ENCODE measurements at places on chromosomes 6 and 20.

DNA sequence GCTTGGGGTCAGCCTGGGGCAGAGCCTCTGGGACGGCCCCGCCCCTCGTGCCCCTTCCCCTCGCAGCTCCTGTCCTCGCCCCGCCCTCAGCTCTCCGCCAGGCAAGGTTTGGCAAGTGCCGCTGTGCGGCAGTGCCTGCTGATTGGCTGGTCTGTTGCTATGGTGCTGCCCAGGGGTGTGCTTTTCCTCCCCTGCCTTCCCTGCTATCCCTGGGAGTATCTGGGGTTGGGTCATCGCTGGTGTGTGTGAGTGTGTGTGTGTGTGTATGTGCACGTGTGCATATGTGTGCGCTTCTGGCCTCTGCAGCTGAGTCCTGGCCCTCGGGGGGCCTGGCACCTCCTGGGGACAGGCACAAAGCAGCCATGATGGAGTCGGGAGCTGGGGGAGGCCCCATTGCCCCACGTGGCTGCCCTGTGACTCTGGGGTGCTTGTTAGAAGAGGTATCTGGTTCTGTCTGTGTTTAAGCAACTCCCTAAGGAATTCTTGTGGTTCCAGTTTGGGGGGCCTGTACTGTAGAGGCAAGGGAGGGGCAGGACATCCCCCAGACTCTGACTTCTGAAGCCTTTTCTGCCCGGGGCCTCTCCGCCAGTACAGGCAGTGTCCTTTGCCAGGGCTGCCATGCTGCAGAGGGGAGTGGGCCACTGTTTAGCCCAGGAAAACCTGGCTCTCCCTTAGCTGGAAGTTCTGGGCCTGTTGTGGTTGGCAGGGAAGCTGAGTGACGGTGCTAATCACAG lies 6.9 kb downstream of the RTEL1 start:
- DNase-seq = no peak

- DNase-seq = no peak
Measured at GRCh38 chr6:24990236-24990845, 54.6 kb upstream of the RIPOR2 start.

DNA sequence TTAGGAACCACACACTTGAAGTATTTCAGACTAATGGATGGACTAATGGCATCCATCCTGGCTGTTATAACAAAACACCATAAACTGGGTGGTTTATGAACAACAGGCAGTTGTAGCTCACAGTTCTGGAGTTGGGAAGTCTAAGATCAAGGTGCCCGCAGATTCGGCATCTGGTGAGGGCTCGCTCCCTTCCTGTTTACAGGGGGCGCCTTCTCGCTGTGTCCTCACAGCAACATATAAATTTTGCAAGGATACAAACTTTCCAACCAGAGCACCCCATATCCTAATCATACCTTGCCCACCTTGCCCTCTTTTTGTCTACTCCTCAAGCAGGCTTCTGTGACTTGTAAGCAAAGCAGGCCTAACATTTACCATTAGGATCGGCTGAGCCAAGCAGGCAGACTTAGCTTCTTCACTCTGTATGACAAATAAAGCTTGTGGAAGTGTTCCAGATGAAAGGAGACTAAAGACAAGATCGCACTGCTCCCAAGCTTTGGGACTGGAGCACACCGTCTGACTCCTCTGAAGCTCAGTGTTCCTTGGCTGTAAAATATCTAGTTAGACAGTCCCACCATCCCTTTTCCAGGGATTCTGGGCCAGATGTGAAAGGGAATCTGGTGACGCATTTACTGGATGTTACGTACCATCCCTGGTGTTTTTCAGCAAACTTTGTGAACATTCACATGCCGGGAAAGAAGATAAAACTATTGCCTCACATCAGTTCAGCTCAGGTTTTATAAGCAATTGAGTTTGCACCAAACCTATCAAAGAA lies 34.9 kb downstream of the GFOD1 start:
- no peak for DNase-seq

DNA sequence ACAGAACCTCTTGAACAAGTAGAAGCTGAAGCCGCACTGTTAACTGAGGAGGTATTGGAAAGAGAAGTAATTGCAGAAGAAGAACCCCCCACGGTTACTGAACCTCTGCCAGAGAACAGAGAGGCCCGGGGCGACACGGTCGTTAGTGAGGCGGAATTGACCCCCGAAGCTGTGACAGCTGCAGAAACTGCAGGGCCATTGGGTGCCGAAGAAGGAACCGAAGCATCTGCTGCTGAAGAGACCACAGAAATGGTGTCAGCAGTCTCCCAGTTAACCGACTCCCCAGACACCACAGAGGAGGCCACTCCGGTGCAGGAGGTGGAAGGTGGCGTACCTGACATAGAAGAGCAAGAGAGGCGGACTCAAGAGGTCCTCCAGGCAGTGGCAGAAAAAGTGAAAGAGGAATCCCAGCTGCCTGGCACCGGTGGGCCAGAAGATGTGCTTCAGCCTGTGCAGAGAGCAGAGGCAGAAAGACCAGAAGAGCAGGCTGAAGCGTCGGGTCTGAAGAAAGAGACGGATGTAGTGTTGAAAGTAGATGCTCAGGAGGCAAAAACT lies 40.1 kb downstream of the ZBTB2 start:
- no peak for DNase-seq

DNA sequence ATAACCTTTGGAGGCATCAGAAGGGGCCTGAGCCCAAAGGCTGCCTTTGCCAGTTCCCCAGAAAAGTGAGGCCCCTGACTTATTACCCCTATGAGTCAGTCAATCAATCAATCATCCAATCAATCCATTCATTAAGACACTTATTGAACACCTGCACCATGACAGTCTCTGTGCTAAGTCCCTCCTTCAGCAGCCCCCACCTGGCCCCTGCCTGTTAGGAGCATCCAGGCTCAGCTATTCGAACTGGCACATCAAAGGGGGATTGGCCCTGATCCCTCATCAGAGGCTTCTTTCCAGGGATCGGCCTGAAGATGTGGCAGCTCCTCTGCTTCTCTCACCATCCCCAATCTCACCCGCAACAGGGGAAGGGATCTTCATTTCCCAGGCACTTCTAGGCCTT lies 27.7 kb upstream of the VEGFA start:
- no peak for DNase-seq

- no peak for DNase-seq
Measured at GRCh38 chr6:166567813-166568212, 18.7 kb downstream of the RAMACL start.

- DNase-seq = no peak
Measured at GRCh38 chr6:33816911-33817310, 13.1 kb upstream of the MLN start.

DNA sequence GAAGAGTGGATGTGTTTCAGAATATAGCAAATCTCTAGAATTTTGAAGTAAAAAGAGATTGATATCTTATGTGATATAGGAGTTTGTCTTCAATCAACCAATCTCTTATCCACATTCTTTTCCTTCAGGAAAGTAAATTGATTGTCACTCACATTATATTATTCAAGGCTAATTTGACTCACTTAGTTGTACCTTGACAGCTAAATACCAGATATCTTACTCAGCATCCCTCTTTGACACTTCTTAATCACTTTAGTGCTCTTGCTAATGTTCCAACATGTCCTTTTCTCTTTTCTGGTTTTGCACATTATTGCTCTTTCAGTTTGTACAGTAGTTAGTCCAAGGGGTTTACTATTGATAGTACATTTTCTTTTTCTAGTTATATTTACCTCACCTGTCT lies 286.9 kb upstream of the PTCHD4 start:
- DNase-seq = no peak

DNA sequence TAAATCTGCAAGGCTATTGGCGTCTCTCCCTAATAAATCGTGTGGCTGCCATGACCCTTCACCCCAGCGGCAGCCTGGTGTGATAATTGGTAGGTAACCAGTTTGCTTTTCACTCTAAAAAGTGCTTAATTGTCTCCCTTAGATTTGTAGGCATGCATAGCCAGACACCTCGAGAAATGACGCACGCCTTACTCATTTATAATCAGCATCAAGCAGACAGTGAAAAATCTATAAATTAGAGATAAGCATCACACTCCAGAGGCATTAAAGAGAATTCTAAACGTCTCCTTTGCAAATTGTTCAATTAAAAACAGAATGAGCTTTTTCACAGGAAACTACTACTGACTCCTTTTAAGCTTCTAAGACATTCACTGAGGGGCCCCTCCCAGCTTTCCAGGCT lies 110.2 kb upstream of the RPS6KA2 start:
- no peak for DNase-seq

DNA sequence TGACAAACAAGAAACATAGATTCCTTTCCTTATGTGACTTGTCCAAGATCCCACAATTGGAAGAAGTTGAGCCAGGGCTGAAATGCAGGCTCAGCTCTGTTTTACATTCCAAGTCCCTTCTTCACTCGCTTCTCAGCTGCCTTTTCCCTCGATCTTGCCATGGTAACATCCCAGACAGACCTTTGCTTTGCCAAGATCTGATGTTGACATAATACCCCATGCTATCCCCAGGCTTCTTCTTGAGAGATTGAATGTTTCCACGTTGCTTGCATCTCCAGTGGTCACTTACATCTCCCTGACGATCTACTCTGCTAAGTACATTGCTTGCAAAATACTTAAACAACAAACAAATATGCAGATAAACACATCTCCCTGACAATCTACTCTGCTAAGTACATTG lies 63.5 kb downstream of the TBXT start:
- no peak for DNase-seq

DNA sequence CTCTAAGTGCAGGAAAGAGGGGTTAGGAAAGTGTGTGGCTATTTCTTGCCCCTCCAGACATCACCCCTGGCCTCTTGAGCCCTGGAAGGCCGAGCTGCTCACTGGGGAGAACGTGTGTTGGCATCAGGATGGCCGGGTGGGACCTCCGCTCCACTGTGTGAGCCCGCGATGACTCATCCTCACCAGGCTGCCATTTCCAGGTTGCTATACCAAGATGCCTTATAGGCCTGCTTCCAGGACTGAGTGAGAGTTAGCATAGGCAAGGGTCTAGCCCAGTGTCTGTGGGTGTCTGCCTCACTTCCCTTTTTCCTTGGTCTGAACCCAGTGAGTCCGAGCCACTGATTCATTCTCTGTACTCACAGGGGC lies 105.0 kb downstream of the MRPL14 start:
- no peak for DNase-seq

- no peak for DNase-seq
Measured at GRCh38 chr20:23143098-23143497, 57.0 kb upstream of the CD93 start.

DNA sequence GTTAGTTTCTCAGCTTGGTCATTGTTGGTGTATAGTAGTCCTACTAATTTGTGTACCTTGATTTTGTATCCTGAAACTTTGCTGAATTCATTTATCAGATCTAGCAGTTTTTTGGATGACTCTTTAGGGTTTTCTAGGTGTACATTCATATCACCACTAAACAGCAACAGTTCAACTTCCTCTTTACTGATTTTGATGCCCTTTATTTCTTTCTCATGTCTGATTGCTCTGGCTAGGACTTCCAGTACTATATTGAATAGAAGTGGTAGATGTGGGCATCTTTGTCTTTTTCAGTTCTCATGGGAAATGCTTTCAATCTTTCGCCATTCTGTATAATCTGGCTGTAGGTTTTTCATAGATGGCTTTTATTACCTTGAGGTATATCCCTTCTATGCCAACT lies 61.3 kb upstream of the HEY2 start:
- DNase-seq = no peak

GRCh38 chr6:128483472-128484135 lies 36.8 kb downstream of the PTPRK start:
- DNase-seq = no peak

GRCh38 chr6:165597821-165598220 lies 65.2 kb downstream of the PDE10A start:
- no peak for DNase-seq

GRCh38 chr20:3010985-3011723 lies 32.3 kb upstream of the GNRH2 start:
- DNase-seq = no peak

- no peak for DNase-seq
Measured at GRCh38 chr6:37317312-37318038, 36.3 kb upstream of the RNF8 start.

GRCh38 chr20:21796059-21796458 lies 90.6 kb downstream of the PAX1 start:
- DNase-seq = no peak

DNA sequence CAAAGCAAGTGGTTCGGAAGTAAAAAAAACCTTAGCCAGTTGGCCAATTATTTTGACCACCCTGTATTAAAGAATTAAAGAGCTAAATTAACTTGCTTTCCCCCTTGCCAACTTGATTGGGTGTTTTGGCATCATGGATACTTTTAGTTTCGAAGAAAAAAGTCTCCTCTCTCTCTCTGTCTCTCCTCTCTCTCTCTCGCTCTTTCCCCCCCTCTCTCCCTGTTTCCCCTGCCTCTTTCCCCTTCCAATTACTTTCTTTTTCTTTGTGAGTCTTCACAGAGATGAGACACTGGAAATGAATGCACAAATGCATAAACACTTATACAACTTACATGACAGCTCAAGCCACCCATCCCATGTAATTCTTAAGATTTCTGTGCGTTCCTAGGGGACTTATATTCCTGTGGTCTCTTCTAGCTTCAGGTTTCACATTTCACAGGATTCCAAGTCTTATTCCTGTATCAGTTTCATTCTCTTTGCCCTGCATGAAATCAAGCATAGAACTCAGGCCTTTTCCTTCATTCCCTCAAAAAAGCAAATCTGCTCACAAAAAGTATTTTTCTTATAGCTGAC lies 32.9 kb upstream of the EYA4 start:
- no peak for DNase-seq

GRCh38 chr6:162443101-162443500 lies 284.5 kb downstream of the PRKN start:
- no peak for DNase-seq

DNA sequence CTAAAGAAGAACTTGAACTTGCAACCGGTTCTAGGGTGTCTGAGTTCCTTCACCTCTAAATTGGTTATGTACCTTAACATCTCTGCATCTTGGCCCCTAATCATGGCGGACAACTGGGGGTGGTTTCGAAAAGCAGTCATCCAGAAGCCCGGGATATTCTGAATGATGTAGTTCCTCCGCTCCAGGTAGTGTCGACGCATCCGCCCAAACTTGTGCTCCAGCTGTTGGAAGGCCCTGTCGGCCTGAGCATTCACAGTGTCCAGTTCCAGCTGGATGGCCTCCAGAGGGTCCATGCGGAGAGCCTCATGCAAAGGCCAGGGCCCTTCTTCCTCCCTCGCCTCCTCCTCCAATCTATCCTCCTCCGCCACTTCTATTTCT lies 887 bp downstream of the TSPYL1 start:
- no peak for DNase-seq

- DNase-seq = no peak
Measured at GRCh38 chr6:11500008-11500407, 37.5 kb upstream of the TMEM170B start.

DNA sequence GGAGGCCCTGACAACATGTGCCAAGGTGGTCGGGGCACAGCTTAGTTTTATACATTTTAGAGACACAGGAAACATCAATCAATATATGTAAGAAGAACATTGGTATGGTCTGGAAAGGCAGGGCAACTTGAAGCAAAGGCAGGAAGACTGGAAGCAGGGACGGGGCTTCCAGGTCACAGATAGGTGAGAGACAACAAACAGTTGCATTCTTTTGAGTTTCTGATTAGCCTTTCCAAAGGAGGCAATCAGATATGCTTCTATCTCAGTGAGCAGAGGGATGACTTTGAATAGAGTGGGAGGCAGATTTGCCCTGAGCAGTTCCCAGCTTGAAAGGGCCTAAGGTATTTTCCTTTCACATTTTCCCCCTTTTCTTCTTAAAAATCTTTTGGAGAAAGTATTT lies 311.0 kb upstream of the RGS17 start:
- DNase-seq = no peak
